NCI-H510A treated with DMSO at 0.1 percent for 48 hours (cell line): ENCODE measurements at places on chromosomes 5 and 9.

DNA sequence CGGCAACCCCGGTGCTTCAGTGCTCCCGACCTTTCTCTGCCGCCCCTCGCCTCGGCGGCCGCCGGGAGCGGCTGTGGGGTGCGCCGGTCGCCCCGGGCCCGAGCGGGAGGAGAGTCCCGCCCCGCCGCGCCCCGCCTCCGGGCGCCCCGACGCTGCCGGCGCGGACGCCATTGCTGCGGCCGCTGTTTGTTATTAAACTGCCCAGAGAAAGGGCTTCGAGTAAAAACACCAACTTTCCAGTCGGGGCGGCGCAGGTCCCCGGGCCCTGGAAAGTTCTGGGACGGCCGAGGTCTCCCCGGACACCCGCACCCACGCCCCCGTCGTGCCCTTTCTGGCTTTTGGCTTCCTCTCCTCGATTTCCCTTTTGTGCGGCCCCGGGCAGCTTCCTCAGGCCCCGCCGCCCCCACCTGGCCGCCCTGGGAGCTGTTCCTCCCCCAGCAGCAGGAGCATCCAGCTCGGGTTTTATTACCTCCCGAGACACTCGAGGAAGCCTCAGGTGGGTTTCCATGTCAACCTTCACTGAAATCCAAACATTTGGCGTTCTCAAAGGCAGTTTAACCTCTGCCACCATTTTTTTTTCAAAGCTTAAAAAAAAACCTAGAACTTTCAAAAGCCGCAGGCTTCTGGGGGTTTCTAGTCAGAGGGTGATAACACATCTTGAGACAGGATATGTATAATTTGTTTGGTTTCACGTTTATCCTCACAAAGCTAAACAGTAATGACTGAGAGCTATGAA, 334.4 kb downstream of the CWC27 start:
- peak; percentile 43 for DNase-seq

DNA sequence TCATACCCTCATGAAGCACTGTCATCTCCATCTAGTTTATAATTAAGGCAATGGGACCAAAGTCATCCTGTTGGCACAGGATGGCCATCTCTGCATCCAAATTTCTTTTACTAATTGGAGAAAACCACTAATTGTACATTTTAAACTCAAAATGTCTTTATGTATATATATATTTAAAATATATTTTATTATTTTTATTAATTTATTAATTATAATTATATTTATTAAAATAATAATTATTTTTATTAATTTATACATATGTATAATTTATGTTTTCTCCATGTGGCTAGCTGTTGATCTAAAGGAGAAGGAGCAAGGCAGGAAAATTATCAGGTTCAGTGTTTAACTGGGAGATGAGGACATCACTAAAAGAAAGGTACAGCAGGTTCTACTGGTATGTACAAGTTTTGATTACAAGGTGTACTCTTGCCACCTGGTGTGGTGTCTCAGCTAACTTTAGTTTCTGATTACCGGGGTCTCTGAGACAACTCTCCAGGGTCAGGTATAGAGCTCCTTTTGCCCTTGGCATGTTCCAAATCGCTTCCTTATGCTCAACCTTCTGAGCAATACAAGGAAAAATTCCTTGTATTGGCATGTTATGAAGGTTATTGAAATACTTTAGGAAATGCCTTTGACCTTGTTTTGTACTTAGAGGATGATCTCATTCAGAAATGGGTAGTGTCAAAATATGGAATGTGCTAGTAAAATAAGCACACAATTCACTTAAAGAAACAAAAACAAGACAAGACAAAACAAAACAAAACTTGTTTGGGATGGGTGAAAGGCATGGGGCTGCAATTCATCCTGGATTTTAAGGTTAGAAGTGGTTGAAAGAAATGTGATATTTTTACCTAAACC, 79.6 kb downstream of the GHR start:
- DNase-seq: no peak

- DNase-seq: no peak
These were observed 830 bp downstream of the PRRC1 start for GRCh38 chr5:127518319-127518621.

GRCh38 chr9:79572608-79573411, 1.0 kb downstream of the TLE4 start:
- DNase-seq: peak; percentile 21

GRCh38 chr9:35051069-35051967, 21.1 kb downstream of the VCP start:
- DNase-seq: peak; percentile 30
